ENCODE measurements at places on chromosomes 3 and 15.
A peak's percentile ranks its signal among the peaks of the same experiment; 100 is the strongest.

DNA sequence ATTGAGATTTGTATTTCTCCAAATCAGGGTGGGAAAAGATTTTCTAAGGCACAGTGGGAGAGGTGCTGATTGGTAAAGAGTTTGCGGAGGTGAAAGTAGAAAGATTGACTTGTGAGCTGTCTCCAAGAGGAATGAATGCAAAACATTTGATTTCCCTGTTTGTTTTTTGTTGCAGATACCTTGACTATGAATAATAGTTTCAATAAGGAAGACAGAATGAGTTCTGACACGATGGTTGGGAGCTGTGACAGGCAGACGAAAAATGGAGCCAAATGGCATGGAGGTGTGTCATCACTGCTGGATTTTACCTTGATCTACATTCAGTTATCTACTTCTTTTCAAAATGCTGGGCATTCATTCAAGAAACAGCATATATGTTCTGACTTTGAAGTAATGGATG lies 145.1 kb downstream of the NFKBIZ start:
- no peak for DNase-seq

DNA sequence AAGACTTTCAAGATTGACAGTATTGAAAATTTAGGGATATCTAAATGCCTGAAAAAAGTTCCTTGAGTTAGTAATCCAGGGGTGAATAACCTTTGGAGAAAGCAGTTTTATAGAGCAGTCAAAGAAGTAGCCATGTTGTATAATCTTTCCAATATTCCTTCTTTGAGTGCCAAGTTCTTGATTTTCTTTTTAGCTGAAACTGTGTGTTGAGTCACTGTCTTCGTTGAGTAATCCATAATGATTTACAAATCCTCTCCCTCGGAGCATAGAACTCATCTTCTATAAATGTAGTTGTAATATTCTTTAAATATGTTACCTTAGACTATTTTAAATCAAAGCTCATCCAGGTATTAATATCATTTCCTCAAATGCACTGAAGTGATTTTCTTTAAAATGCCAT lies 135.2 kb downstream of the BBX start:
- DNase-seq = no peak

- DNase-seq = no peak
Measured at GRCh38 chr3:115095236-115095635, 51.9 kb downstream of the ZBTB20 start.

- DNase-seq = no peak
Measured at GRCh38 chr3:129738172-129738571, 131.7 kb upstream of the PLXND1 start.

GRCh38 chr3:156373095-156373494 lies 181.8 kb downstream of the SSR3 start:
- DNase-seq = no peak

DNA sequence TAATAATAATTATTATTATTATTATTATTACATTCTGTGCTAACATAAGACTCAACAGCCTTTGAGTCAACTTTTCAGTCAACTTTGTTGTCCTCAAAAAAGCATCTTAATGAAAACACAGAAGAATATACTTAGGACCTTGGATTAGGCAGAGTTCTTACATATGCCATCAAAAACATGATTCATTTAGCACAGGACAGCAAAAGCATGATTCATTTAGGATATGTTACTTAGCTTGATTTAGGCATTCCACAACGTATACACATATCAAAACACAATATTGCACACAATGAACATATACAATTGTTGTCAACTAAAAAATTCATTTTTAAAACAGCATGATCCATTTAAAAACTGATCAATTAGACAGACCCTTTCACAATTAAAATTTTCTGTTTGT lies 213.0 kb downstream of the FMN1 start:
- DNase-seq = no peak

- no peak for DNase-seq
Measured at GRCh38 chr15:96390986-96391385, 60.5 kb downstream of the NR2F2 start.

DNA sequence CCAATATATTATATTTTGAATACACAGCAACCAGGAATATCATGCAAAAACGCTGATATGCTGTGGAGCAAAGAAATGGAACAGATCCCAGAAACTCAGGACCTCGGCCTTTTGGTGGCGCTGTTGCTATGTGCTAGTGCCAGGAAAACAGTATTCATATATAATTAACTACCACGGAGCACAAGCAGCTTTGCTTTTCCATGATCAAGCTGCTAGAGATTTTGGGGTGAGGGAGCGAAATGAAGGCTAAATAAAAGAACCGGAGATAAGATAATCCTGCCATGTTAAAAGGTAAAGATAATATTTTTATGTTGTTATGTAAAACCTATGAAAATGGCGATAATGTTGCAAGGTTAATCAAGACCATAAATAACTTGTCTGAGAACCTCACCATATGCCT lies 157.7 kb upstream of the FAM3D start:
- no peak for DNase-seq

DNA sequence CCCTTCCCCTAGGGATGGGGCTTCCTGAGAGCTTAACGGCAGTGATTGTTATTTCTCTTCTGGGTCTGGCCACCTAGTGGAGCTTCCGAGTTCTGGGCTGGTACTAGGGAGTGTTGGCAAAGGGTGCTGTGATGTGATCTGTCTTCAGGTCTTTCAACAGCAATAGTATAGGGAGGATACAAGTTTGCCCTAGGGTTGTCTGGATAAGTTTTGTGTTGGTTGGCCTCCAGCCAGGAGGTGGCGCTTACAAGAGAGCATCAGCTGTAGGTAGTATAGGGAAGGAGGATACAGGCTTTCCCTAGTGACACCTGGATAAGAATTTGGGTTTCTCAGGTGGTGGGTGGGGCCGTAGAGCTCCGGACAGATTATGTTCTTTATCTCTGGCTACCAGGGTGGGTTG lies 19.2 kb upstream of the CPOX start:
- DNase-seq = no peak

- DNase-seq = no peak
Measured at GRCh38 chr3:95177096-95177495, 1114.2 kb downstream of the NSUN3 start.

DNA sequence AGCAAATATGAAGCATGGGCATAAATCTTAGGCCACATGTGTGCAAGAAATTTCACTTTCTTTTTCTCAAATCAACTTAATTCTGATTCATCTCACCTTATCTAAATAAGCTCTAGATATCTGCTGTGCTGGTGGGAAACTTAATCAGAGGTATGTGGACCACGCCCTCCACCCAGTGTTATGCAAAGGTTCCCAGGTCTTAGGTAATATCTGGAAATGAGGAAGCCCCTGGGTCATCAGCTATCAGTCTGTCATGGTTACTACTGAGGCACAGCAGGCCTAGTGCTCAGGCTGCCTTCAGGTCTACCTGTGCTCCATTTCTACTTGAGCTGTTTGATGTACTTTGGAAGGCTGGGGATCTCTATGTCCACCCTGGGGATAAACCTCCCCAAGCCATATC lies 134.4 kb upstream of the KCNH8 start:
- no peak for DNase-seq

DNA sequence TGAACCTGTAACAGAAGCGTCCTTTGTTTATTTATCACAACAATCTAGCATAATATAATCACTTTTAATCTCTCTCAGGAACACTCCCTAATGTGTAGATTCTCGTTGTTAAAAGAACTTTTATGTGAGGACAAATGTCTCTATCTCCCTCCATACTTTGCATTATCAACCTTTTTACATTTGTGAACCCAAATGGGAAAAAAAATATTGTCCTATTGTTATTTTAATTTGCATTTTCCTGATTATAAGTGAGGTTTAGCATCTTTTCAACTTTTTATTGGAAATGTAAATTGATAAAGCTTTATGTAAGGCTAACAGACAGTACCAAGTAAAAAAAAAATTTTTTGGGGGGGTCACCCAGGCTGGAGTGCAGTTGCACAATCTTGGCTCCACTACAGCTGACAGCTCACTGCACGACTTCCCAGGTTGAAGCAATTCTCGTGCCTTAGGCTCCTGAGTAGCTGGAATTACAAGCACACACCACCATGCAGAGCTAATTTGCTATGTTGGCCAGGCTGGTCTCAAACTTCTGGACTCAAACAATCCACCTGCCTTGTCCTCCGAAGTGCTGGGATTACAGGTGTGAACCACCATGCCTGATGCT lies 33.0 kb upstream of the DENND4A start:
- no peak for DNase-seq

GRCh38 chr3:188578576-188579363 lies 424.8 kb downstream of the LPP start:
- no peak for DNase-seq

- no peak for DNase-seq
Measured at GRCh38 chr3:9649791-9650521, 651 bp downstream of the MTMR14 start.

DNA sequence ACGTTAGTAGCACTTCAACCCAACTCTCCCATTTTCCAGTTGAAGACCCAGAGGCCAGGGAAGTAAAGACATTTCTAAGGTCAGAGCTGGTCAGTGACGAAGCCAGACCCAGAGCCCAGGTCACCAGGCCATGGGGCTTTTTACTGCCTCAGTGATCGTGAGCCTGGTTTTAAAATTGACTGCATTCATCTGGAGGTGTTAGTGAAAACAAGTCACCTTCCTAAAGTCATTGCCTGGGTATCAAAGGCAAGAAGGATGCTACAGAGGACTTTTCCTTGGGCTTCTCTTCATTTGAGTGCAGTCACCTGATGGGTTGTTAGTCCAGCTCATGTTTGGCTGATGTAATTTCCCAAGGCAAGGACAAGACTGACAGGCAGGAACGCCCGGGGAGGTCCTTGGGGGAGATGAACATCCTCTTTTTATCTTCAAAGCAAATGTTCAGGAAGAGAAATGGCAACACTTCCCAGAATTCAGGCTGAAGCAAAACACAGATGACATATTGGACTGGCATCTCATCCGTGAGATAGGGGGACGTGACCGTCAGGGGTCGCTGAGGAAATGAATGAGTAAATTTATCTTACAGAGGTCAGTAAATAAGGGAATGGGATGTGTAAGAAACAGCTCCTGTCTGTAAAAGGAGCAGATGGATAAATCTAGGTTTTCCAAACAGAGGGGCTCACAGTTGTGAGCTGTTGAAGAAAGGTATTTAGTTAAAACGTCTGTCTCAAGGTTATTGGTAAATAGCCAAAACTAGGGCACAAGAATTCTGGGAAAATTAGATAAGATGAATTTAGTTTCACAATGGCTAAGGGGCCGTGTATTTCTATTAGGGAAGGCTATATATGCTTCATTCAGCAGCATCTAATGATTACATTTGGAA lies 201.2 kb downstream of the OPA1 start:
- DNase-seq = no peak

GRCh38 chr3:4251412-4251811 lies 51.8 kb upstream of the SETMAR start:
- DNase-seq = no peak

DNA sequence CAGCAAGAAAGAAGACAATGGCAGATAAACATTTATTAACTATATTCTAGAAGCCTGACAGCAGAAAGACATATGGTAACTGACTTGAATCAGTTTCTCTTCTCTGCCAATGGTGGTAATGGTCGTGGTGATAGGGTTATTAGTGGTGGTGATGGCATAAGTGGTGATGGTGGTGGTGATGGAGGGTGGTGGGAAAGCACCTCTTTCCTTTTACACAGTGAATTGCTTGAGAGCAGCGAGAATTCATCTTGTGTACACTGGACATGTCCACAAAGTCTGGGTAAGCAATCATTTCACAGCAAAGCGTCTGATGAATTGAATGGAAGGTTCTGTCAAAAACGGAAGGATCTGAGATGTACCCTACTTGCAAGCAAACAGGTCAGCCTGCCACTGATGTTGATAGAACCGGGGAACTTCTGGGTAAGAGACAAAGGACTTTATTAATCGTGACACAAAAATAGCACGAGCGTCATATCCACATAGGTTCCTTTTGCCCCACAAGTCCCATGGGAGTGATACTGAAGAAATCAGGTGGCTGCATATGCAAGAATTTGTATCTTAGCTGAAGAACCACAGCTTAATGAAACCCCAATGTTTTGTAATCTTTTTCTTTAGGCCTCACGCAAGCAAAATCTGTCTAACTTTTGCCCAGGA lies 23.5 kb upstream of the TBC1D5 start:
- DNase-seq = no peak

DNA sequence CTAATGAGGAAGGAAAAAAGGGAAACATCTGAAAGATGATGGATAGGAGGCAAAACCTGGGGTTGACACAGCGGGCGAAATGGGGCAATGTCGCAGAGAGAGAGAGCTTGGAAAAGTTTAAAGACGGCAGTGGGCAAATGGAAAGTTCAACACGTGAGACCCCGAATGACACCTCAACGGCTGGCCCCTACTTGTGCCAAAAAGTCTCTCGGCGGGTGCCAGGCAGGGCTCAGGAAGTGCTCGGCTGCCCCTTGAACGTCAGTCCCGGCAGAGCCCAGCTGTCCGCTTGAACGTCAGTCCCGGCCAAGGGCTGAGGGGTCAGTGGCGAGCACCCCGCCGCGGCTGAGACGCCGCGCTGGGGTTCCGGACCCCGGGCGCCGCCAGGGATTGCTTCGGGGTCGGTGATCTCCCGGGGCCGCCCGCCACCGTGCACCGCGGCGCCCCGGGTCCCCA lies 658 bp downstream of the EOGT start:
- DNase-seq = no peak

- DNase-seq = no peak
Measured at GRCh38 chr3:120161902-120162301, 67.7 kb upstream of the GSK3B start.

DNA sequence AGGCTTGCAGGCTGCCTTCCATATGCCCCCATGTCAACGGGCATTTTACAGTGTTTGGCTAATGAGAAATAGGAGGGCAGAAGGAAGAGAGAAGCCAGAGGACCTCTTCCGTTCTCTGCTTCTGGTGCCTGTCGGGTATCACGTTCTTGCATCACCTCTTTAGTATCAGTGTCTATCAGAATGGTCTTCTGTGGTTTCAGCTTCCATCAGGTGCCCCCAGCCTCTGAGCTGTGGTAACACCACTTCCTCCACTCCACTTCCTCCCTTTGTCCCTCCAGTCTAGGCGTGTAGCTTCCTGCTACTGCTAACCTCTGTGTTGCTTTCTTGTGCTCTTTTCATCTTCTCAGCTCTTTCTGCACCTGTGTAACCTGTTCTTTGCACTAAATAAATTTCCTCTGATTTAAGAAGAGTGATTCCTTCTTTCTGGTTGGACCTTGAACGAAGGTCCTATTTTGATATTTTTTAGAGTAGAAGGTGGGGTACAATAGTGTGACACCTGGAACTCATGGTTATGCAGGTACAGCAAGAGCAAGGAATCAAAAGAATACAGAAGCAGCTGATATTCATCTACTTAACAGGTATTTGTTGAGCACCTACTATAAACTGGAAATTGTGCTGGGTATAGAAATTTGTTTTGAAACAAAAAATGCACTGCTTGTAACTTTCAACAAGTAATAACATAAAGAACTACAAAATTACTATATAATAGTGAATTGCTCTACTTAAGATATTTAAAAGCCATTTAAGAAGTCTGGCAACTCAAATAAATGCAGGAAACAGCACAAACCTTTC lies 27.4 kb upstream of the FOXB1 start:
- peak; percentile 14 for DNase-seq

Measured in stimulated activated CD4-positive, alpha-beta T cell treated with anti-CD3 and anti-CD28 coated beads, Interleukin-15, amount 100 ng/mL, for 1 hour (primary cell).